Right renal cortex interstitium (tissue), 3 donors: ENCODE measurements at places on chromosomes 2 and 18. TPM values are rescaled to one million over a fixed set of nuclear protein-coding genes. Genes with fewer than 3 reads are reported as not detected.

GRCh38 chr2:226932443-226932842 is 96.6 kb downstream of the RHBDD1 start:
- DNase-seq, result no peak

DNA sequence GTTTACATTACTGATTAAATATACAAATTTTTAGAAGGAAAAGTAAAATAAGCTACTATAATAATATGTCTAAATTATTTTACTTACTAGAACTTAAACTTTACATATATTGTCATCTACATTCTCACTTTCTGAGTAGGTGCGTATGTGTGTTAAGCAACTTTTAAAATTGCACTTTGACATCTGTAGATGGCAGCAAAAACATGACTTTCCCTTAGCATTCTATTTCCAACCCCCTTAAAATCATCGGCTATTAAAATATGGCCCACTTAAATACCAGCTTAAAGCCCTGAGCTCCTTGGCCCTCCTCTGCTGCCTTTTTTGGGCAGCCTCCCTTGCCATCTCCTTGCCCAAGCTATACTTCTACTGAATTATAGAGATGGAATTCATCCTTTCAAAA is 78.0 kb downstream of the UPP2 start:
- no peak for DNase-seq

- DNase-seq, result no peak
Measured at GRCh38 chr18:58495634-58496033, 133.3 kb downstream of the ALPK2 start.

The PRKAG3 gene
- not detected for polyA plus RNA-seq
